ENCODE measurements at places on chromosomes 11 and 22. TPM values are rescaled to one million over a fixed set of nuclear protein-coding genes. Genes with fewer than 3 reads are reported as not detected.

The SYT8 gene
- total RNA-seq = not detected

DNA sequence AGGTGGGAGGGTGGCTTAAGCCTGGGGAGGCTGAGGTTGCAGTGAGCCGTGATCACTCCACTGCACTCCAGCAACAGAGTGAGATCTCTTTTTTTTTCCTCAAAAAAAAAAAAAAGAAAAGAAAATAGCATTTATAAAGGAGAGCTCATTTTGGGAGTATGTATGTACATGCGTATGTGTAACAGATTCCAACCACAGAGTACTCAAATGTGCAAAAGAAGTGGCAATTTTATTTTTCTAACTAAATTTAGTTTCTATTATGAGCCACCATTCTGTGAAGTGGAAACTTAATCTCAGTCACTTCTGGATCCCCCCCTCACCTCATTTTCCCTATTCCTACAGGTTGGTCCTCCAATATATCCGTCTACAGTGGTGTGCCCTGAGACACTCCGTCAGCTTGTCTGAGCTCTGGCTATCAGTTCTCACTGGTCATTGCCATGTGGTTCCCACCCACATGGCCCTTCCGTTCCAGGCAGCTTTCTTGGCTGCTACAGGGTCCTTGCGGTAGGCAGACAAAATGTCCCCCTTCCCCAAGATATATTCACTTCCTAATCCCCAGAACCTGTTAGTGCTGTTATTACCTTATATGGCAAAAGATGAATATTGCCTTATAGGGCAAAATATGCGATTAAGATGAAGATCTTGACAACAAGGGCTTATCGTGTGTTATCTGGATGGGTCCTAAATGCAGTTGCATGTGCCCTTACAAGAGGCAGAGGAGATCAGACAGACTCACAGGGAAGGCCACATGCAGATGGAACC lies 35.8 kb upstream of the TSKU start:
- DNase-seq = no peak

The RASD2 gene
- 1.6 TPM for total RNA-seq

GRCh38 chr11:76236092-76236999 lies 30.0 kb upstream of the WNT11 start:
- DNase-seq = peak; percentile 65

The RAG2 gene
- total RNA-seq = not detected

DNA sequence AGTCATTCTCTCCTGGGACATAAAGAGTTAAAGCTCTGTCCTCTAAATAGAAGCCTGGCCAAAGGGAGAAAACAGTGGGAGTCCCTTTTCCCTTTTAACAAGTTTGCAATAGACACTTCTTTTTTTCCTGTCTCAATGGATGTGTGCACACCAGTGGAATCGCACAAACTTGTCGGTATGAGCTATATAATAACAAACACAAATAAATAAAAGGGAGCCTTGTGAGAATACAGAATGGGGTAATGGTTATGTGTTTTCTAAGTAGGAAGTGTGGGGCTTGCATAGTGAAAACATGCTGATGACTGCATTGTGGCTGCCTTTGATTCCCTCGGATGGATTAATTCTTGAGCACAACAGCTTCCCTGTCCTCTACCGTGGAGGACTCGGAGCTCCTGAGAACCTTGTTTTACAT lies 131.9 kb downstream of the WNT7B start:
- DNase-seq = no peak

GRCh38 chr11:76206327-76207081 lies at the start of gene WNT11:
Gene WNT11, minus strand, starts transcription at chr11:76206502. Its CDS starts 95 bp downstream, at chr11:76206407.
- DNase-seq = peak; percentile 33

The CCDC188 gene
- 0.69 TPM for total RNA-seq

DNA sequence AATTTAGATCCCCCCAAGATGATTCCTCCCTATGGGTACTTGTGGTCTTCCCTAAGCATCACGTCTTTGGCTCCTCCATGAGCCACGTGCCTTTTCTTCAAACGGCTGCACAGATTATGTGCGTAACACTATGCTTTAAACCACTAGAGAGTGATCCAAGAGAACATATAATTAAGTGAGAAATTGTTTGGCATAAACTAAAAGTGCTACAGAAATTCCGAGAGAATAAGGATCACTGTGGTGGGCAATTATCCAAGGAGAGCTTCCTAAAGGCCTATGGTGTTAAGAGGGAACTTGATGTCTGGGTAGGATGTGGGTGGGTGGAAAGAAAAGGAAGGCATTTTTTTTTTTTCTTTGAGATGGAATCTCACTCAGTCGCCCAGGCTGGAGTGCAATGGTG lies 110.9 kb downstream of the MAML2 start:
- DNase-seq = no peak

DNA sequence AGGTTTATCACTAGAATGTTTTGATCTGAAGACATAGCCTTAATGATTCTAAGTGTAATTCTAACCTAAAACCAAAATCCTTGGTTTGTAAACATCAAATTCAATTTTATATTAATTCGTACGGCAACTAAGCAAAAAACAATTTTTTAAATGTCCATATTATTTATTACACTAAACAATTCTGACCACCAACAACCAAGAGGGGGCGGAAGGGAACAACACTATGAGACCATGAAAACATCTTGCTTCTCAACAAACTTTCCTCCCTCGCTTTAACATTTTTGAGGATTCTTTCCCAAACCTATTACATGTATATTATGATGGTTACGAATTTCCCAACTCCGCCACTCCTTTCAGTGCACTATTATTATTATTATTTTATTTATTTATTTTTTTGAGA lies 6.5 kb upstream of the UCP2 start:
- no peak for DNase-seq

- no peak for DNase-seq
Measured at GRCh38 chr22:25070956-25071355, 118.4 kb downstream of the KIAA1671 start.

- DNase-seq = no peak
Measured at GRCh38 chr11:1404461-1405185, 14.9 kb downstream of the BRSK2 start.

DNA sequence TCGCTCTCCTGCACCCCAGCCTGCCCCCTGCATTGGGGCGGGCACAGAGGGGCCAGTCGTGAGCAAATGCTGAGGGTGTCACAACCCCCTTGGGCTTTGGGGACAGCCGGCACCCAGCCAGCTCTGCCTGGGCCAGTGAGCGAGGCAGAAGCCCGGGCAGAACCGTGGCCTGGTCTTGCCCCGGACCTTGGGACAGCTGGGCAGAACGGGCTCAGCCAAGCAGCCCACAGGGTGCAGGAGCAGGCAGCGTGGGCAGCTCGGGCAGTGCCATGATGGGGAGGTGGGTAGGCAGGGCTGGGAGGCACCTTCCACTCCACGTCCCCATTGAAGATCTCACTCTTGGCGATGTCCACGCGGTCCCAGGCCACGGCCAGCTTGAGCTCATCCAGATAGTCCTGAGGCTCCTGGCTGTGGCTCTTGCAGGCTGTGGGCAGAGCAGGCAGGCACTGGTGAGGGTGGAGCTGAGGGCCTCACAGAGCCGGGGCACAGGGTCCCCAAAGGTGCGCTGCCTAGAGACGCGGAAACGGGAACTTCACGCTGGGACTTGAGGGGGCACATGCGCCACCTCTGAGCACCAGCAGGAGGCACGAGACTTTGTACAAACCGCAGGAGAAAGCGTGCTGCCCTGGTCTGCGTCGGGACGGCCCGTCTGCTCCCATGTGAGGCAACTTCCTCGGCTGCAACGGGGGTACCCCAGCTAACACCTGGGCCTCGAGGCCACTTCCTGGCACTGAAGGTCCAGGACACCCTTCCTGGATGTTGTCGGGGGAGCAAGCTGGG lies 15.2 kb downstream of the TSSC4 start:
- no peak for DNase-seq

The CNGA4 gene
- not detected for total RNA-seq

DNA sequence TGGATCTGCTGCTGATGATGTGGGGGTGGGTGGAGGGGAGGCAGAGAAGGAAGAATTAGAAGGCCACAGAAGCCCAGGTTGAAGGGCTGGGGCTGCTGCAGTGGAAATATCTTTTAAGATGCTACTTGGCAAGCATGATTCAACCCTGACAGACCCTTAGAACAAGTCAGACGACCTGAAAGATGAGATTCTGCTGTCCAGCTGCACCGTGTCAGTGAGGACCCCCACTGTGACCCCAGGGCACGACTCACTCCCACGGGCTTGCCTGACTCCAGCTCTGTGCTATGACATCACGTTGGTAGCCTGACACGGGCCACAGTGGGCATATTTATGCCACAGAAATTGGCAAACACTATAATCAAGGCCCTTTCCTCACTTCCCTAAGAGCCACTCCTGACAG lies 36.0 kb downstream of the LRFN4 start:
- peak; percentile 18 for DNase-seq

DNA sequence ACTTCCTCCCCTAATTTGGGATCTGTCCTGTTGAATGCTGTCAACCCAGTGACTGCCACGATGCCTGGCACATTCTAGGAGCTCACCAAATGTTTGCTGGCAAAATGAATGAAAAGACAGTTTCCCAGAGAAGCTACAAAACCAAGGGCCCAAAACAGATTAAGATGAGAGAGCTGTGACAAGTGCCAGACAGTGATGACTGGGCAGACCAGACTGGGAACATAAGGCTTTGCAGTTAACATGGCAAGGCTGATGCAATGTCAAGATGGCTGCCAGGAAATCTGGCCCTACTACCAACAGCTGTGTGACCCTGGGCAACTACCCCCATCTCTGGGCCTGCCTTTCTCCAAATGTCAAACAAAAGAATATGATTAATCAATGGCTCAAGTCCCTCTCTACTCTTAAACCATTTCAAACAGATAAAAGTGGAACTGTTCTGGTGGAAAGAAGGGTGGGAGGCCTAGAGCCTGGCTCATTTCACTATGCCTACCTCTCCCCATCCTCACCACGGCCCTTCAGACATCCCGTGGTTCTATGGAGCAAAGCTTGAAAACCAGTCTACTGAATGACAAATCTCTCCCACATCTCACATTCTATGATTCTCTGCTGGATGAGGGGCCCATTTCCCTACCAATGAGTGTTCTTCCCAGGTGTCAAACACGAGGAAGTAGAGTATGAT lies 12.8 kb downstream of the AP1B1 start:
- no peak for DNase-seq

DNA sequence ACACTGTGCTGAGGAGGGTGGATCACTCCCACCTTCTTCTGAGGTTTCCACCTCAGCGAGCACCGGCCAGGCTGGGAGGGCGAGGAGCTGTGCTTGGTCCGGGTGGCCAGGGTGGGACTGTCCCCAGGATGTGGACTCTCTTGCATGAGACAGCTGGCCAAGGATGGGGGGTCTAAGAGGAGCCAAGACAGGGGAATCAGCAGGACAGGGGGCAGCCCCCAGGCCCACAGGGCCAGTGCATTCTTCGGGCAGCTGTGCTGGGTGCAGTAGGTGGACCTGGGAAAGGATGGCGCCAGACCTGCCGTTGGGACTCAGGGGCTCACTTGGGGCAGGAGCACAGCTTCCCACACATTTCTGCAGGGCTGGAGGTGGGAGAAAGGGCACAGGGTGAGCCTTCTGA lies 9.5 kb downstream of the APOBEC3A start:
- no peak for DNase-seq

DNA sequence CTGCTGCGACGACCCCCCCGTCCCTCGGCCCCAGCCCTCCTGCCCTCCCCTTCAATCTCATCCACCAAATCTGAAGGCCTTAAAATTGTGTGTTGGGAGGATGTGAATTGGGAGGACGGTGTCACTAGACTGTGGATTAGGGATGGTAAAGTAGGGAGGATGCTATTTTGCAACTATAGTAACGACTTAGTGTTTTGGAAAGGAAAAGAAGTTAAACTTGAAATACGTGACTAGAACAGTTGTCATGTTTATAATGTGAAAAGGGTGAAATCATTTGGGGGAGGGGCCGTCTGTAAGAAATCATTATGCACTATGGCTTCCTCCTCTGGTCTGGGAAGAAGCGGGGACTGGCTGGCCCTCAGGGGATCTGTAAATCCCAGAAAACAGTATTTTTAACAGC lies 43.4 kb upstream of the NNMT start:
- no peak for DNase-seq

The SHISAL1 gene
- total RNA-seq = 0.07 TPM

DNA sequence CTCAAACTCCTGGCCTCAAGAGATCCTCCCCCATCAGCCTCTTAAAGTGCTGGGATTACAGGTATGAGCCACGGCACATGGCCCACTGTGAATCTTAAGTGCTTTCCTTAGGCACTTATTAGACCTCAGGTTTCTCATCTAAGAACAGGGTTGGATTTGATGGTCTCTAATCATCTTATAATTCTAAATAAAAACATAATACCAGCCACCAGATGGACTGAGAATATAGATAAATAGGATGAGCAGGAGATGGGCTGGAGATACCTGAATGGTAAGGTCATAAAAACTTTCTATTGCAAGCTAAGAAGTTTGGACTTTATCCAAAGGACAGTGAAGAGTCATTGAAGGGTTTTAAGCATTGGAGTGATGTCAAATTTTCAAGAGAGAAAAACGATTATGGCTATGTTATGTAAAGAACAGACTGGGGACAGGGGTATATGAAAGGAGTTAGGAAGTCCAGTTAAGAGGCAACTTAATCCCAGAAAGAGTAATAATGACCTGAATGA lies 85.2 kb downstream of the RELT start:
- no peak for DNase-seq

DNA sequence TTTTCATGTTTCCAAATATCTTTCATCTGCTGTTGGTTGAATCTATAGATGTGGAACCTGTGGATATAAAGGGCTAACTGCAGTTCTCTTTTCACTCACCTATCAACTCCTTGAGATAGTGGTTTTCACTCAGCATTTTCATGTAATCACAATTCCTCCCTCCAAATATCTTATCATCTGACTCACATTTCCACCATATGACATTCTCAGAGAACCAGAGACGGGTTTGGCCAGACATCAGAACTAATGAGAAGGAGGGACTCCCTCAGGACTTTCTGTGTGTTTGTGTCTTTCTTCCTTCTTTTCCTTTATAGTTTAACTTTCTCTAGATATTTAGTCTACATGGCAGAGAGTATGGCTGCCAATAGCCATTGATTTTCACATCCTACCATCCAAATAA lies 134.8 kb upstream of the DDI1 start:
- peak; percentile 36 for DNase-seq

The CDHR5 gene
- not detected for total RNA-seq

DNA sequence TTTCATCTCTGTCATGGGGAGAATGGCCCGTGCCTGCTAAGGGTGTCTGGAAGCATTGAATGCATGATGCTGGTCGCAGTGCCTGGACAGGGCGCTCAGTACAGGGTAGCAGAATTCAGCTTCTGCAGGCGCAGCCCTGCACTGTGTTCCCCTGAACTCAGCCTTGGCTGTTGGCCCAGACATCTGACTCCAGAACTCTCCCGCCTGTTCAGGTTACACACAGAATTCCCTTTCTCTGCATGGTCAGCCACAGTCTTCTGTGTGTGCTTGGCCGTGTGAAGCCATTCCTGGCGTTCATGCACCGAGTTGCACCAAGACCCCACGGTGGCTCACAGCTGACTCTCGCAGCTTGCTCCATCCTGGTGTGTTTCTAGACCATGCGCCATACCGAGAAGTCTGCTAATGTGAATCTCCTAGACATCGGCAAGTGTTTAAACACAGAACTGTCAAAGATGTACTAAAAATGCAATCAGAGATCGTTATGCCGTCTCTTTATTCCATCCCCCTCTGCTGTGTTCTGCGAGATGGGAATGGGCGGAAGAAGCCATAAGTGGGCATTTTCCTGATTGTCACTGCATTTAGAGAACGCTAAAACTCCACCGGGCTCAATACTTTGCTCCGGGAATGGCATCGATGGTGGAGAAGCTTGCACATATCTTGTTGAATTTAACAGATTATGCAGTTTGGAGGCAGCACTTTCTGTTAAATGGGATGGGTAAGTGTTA lies 55.6 kb downstream of the MPPED1 start:
- peak; percentile 8 for DNase-seq

The SLC6A5 gene
- not detected for total RNA-seq
